Endothelial cell of coronary artery (primary cell): ENCODE measurements at places on chromosomes 12 and 14. TPM values are rescaled to one million over a fixed set of nuclear protein-coding genes. Genes with fewer than 3 reads are reported as not detected.

DBX2 gene
- total RNA-seq: not detected in 2 replicates

PRB3 gene
- total RNA-seq: not detected in 2 replicates

B3GNT4 gene
- under 0.01 TPM in 2 replicates for total RNA-seq

PROX2 gene
- not detected in 2 replicates for total RNA-seq

KRT75 gene
- not detected in 2 replicates for total RNA-seq

KLHL33 gene
- not detected in 2 replicates for total RNA-seq

VRTN gene
- total RNA-seq: not detected in 2 replicates

RNF212B gene
- not detected in 2 replicates for total RNA-seq

COX8C gene
- total RNA-seq: not detected in 2 replicates

AMHR2 gene
- total RNA-seq: 0.09 TPM in 1 of 2 replicates, not detected in the other

OTX2 gene
- not detected in 2 replicates for total RNA-seq

PRKCH gene
- total RNA-seq: 190 and 240 TPM in 2 replicates

RNASE2 gene
- total RNA-seq: not detected in 2 replicates

ASIC1 gene
- 0.36 and 1.0 TPM in 2 replicates for total RNA-seq

CLEC12A gene
- not detected in 2 replicates for total RNA-seq

AMN gene
- 0.09 and 0.19 TPM in 2 replicates for total RNA-seq

AREL1 gene
- 26.6 and 29.6 TPM in 2 replicates for total RNA-seq

PPP4R4 gene
- total RNA-seq: 0.85 TPM in 1 of 2 replicates, not detected in the other

SLC17A8 gene
- total RNA-seq: not detected in 2 replicates

CLEC2D gene
- 0.99 and 1.1 TPM in 2 replicates for total RNA-seq

ANKRD33 gene
- under 0.01 and 0.09 TPM in 2 replicates for total RNA-seq

FRS2 gene
- 12.4 and 18.0 TPM in 2 replicates for total RNA-seq

ESR2 gene
- 0.18 and 0.47 TPM in 2 replicates for total RNA-seq

FAM186B gene
- total RNA-seq: 0.09 TPM in 2 replicates

FOXG1 gene
- total RNA-seq: under 0.01 TPM in 1 of 2 replicates, not detected in the other

KERA gene
- not detected in 2 replicates for total RNA-seq

TMCC3 gene
- 18.3 and 30.9 TPM in 2 replicates for total RNA-seq

DHRS2 gene
- total RNA-seq: 0.09 TPM in 1 of 2 replicates, not detected in the other

RNF31 gene
- 28.9 and 29.3 TPM in 2 replicates for total RNA-seq

TBX3 gene
- total RNA-seq: 0.63 and 3.2 TPM in 2 replicates

OR4N2 gene
- total RNA-seq: not detected in 2 replicates

DENND5B gene
- 4.1 and 8.4 TPM in 2 replicates for total RNA-seq

CLEC4D gene
- total RNA-seq: not detected in 2 replicates

PTGER2 gene
- total RNA-seq: 1.4 TPM in 1 of 2 replicates, not detected in the other

FOXN4 gene
- total RNA-seq: not detected in 2 replicates

ANP32D gene
- not detected in 2 replicates for total RNA-seq

EDDM3A gene
- total RNA-seq: not detected in 2 replicates

ERBB3 gene
- 0.18 TPM in 1 of 2 replicates, not detected in the other for total RNA-seq

TAS2R19 gene
- 3.4 and 8.8 TPM in 2 replicates for total RNA-seq

GPR132 gene
- 0.18 TPM in 1 of 2 replicates, not detected in the other for total RNA-seq

LRRC43 gene
- total RNA-seq: 0.72 and 0.85 TPM in 2 replicates

RPGRIP1 gene
- total RNA-seq: not detected in 2 replicates

RDH12 gene
- not detected in 2 replicates for total RNA-seq

KLHDC1 gene
- total RNA-seq: 1.1 and 3.6 TPM in 2 replicates

TNFAIP2 gene
- total RNA-seq: 27.3 and 37.9 TPM in 2 replicates

NTN4 gene
- 92.9 and 390 TPM in 2 replicates for total RNA-seq

GPR84 gene
- total RNA-seq: under 0.01 TPM in 1 of 2 replicates, not detected in the other

TAS2R20 gene
- 1.9 and 4.1 TPM in 2 replicates for total RNA-seq

KLC1 gene
- total RNA-seq: 180 and 262 TPM in 2 replicates

LGR5 gene
- total RNA-seq: not detected in 2 replicates

FBLN5 gene
- 0.90 and 11.2 TPM in 2 replicates for total RNA-seq

PIWIL1 gene
- total RNA-seq: not detected in 2 replicates

P3H3 gene
- total RNA-seq: 57.4 and 81.5 TPM in 2 replicates
